ENCODE measurements at places on chromosomes 1 and 21.

DNA sequence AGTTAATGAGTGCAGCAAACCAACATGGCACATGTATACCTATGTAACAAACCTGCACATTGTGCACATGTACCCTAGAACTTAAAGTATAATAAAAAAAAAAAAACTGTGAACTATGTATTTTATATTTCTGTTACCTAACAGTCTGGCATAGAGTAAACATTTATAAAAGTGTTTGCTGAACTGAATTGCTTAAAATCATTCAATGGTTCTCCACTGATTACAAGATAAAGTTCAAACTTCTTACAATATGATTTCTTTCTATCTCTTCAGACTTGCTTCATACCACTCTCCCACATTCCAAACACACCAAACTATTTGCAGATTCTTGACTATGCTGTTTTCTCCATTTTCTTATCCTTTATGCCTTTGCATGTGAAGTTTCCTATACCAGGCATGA lies 89.9 kb downstream of the UROD start:
- no peak for DNase-seq
- H3K4me1 ChIP-seq, result no peaks in the 10 kb centered on the region
- H3K27ac ChIP-seq, result no peak overlapping the region
- no peak overlapping the region for H3K4me3 ChIP-seq
- peaks cover 17% of the 10 kb centered on the region for H3K36me3 ChIP-seq
- H3K27me3 ChIP-seq, result no peaks in the 10 kb centered on the region

- no peaks in the 10 kb centered on the region for H3K27me3 ChIP-seq
- no peak overlapping the region for H3K4me3 ChIP-seq
- no peak for DNase-seq
- peaks cover 9% of the 10 kb centered on the region for H3K4me1 ChIP-seq
These were observed 122.0 kb downstream of the TNNI3K start for GRCh38 chr1:74357150-74357549.

DNA sequence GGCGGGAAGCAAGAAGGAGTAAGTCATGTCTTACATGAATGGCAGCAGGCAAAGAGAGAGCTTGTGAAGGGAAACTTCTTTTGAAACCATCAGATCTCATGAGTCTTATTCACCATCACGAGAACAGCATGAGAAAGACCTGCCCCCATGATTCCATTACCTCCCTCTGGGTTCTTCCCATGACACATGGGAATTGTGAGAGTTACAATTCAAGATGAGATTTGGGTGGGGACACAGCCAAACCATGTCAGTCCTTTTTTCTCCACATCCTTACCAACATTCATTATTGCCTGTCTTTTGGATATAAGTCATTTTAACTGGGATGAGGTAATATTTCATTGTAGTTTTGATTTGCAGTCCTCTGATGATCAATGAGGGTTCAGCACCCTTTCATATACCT lies 81.0 kb downstream of the DIRAS3 start:
- no peak for DNase-seq
- no peak overlapping the region for H3K27ac ChIP-seq
- H3K4me3 ChIP-seq, result no peak overlapping the region

DNA sequence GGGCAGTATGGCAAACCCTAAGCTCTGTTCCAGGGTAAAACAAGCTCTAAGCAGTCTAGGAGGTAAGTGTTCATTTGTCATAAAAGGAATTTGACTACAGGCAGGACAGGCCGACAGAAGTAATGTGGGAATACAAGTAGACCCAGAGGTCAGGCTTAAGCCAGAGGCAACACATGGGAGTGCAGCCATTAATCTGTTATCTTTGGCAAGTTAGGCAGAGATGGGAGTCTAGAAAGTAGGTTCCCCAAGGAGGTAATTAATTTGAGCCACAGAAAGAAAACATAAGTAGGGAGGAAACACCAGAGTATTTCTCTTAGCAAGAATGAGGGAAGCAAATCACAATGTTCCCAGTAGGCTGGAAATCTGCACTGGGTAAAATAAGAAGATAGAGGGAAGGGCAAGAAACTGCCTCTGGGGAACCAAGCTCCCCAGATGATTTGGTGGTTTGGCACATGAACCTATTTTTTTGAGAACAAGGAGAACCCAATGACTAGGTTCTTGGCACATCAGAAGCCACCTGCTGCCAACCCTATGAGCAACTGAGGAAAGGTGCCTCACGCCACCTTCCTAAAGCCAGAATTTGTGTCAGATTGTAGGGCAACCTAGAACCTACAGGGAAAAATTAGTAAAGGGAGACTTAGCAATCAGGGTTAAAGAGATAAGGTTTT lies 636.4 kb upstream of the PLXNA2 start:
- DNase-seq, result no peak
- H3K27me3 ChIP-seq, result no peaks in the 10 kb centered on the region
- H3K4me3 ChIP-seq, result no peak overlapping the region

DNA sequence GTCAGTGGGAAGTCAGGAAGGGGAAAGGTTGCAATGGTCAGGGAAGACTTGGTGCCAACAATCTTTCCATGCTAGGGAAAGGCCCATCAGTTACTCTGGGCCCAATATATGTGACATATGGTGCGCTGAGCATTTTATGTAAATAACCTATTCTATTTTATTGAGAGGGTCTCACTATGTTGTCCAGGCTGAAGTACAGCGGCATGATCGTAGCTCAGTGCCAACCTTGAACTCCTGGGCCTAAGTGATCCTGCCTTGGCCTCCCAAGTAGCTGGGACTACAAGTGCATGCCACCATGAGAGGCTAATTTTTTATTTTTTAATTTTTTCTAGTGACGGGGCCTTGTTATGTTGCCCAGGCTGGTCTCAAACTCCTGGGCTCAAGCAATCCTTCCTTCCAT lies 6.8 kb downstream of the UQCRH start:
- H3K4me1 ChIP-seq, result no peaks in the 10 kb centered on the region
- no peak overlapping the region for H3K4me3 ChIP-seq
- H3K36me3 ChIP-seq, result peaks cover 75% of the 10 kb centered on the region
- DNase-seq, result no peak
- no peak overlapping the region for H3K27ac ChIP-seq
- H3K27me3 ChIP-seq, result no peaks in the 10 kb centered on the region

DNA sequence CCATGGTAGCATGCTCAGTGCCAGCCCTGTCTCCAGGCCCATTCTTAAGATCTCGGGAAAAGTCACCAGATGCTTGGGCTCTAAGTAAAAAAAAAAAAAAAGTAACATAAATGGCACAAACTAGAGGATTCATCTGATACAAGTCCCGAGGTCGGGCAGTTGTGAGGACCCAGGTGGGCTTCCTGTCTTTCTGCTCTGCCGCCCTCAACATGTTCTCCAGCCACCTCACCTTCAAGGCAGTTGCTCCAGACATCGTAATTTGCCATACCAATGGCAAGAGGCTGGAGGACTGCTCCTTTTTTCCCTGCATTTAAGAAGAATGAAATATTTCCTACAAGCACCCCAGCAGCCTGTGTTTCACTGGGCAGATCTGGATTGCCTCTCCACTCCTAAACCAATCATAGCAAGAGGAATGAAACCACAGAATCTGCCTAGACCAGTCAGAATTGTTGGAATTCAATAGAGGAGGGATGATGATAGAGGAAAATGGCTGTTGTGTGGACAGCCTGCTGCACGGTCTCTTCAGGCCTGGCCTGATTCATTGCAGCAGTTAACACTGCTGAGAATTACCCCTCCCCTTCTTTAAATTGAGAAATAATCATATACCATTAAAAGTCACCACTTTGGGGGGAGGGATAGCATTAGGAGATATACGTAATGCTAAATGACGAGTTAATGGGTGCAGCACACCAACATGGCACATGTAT lies 5.4 kb downstream of the HMGN2 start:
- H3K4me3 ChIP-seq, result no peak overlapping the region
- DNase-seq, result peak; percentile 50
